ENCODE measurements at places on chromosomes 2 and 18.

DNA sequence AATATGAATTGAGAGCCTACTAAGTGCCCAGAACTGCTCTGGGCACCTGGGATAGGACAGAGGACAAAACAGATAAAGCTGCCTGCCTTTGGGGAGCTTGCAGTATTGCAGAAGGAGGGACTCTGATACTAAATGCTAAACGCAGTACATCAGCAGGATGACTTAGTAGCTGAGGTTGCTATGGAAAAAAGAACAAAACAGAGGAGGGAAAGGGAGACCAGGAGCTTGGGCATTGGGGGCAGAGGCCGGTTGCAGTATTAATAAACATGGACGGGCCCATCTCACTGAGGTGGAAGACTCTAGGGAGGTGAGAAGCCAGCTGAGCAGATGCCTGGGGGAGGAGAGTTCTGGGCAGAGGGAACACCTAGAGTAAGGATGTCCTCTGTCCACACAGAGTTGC lies 66.1 kb upstream of the SP3 start:
- no peak for DNase-seq

- no peak for DNase-seq
These were observed 63.4 kb upstream of the PELI1 start for GRCh38 chr2:64207573-64207972.

GRCh38 chr2:8276026-8276425 lies 405.8 kb upstream of the ID2 start:
- DNase-seq: no peak

- no peak for DNase-seq
These were observed 46.1 kb downstream of the RASGRP3 start for GRCh38 chr2:33522576-33522975.

DNA sequence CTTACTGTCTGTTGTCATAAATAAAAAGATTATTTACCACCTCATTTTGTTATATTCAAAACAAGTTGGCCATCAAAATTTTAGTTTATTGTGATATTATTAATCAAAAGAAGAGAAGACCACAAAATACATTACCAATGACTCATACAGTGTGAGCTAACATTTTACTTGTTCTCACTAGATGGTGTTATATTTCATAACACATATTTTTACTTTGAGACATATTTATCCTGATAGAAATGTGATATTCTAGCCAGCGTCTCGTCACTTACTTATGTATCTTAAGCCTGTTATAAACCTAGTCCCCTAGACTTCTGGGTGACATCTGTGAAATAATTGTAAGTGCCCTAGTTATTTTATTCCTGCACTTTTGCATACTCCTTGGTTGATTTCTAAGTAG lies 263.2 kb downstream of the CDH7 start:
- DNase-seq: no peak

- no peak for DNase-seq
These were observed 209.2 kb downstream of the LOXHD1 start for GRCh38 chr18:46447792-46448191.

GRCh38 chr2:42554392-42554791 lies 14.0 kb upstream of the MTA3 start:
- DNase-seq: no peak

DNA sequence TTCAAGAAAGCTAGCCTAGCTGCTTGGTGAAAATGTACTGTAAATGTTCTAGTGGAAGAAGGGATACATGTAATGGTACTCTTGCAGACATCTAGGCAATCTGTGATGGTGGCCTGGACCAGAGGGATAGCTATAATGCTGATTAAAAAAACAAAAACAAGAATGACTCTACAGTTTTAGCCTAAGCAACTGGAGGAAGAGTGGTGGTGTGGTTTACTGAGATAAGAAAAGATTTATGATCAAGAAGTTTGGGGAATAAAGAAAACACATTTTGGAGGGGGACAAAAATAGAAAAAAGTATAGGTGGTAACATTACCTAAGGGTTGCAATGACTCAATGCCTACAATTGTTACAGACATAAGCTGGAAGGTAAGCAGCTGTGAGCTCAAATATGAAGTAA lies 1080.7 kb upstream of the CELF4 start:
- no peak for DNase-seq

DNA sequence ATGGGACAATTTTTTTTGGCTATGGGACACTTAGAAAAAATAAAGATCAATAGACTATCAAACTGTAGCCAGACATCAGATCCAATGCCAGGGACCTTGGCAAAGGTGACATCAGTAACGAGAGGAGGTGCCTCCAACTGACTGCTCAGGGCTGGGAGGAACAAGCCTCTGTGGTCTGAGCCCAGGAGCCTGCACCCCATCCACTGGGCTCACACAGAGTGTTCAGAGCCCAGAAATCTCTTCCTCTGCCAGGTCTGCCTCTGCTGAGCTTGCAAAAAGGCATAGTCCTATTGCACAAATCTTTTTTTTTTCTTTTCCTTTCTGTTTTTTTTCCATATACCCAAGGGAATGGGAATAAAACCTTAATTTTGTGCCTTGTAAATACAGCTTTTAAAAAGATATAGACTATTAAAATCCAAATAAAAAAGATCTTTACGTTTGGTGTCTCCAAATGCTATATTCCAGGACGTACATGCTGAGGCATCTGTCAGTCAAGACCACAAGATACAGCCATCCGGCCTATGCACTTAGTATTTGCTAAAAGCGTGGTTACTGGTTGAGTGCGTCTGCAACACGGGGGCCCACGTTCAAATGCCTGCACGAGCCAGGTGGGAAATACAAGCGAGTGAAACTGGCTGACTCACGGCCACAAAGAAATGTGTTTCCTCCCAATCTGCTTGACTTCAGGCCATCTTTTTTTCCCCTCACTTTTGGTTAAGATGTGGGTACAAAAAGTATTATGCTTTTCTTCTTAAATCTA lies 7.8 kb upstream of the ARHGAP25 start:
- DNase-seq: no peak

GRCh38 chr2:19617257-19617848 lies 258.9 kb upstream of the OSR1 start:
- no peak for DNase-seq

DNA sequence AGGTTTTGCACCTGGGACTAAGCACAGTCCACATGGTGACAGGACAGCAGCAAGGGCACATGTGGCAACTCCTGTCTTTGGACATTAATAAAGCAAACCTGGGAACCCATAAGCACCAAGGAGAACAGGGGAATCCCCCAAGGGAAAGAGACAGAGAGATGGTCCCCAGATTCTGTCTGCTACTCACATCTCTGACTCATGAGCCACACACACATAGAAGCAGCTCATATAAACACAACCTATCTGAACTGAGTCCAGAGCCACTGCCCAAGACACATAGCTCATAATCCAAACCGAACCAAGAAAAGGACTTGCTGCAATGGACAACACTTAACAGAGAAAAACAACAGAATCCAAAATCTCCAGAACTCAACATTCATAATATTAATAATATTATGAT lies 82.5 kb downstream of the OSBPL1A start:
- no peak for DNase-seq

GRCh38 chr2:184938221-184938985 lies 340.1 kb downstream of the ZNF804A start:
- DNase-seq: no peak

- no peak for DNase-seq
These were observed 183.0 kb downstream of the MREG start for GRCh38 chr2:215830304-215830703.

DNA sequence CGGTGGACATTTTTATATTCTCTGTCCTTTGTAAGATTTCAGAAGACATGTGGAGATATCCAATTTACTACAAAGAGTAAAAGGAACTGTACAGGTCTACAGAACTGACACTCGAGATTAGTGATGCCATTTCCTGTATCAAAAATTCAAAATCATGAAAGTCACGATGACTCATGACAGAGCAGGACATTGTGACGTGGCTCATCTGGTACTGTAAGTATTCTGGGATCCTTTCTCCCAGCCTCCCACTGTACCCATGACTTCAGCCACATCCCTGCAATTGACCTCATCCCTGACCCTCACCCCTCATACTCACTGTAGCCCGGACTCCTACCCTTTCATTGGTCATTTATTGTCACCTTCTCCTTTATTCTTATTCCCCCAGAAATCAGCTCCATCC lies 736.5 kb downstream of the EPHA4 start:
- DNase-seq: no peak

DNA sequence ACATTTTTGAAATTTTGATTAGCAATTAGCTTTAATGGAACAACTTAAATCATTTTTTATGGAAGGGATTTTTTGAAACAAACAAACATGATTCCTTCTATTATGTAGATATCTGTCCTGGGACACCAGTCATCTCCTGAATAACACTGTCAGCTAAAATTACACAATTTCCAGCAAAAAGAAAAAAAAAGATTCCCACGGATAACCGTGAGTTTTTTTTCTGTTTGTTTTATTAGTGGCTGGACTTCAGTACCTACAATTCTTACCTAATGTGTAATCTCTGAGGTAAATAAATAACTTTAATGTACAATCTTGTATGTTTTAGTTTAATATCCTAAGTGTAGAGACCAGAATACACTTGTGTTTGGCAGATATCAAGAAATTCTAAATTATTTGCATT lies 126.6 kb upstream of the KYNU start:
- DNase-seq: no peak

- no peak for DNase-seq
These were observed 71.2 kb downstream of the FIGN start for GRCh38 chr2:163664610-163665009.

DNA sequence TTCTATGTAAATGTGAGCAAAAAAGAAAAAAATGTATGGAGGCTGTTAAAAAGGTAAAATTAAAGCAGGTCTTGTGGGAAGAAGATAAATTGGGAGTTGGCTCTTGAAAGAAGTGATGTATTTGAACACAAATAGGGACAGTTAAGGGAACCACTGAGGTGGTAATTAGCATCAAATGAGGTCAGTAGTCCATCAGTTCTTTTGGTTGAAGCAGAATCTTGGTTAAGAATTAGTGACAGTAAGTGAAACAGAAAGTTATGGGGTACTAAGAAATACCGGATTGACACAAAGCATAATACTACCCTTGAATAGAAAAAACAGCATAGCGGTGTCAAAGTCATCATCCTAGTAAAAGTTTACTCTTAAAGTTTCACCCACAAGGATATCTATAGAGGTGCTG lies 352.6 kb upstream of the VRK2 start:
- DNase-seq: no peak

- DNase-seq: no peak
These were observed 172.7 kb upstream of the TRIB2 start for GRCh38 chr2:12543978-12544558.

GRCh38 chr2:201460532-201460931 lies 9.0 kb downstream of the STRADB start:
- no peak for DNase-seq

DNA sequence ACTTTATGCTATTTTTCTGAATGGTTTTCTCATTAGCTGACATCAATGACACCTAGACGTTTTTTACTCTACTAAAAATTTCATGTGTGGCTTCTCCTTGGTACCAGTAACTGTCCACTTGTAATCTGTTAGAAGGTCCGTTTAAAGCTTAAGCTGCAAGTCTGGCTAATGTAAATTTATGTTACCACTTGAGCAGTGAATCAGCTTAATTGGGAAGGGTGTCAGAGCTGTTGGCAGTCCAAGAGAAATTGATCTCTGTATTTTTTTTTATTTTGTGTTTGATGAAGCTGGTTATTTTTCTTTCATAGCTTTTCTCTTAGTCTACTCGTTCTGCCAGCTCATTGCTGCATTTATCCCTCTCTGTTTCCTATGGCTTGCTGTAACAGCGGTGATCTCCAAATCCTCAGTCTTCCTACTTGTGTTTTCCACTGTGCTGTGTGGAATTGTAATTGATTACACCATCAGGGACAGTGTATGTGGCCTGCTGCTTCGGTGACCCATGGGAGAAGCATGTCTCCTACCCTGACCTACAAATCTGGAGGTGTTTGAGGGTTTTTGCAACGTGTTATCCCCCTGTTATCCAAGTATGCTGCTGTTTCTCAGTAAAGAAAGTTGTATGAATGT lies 724.2 kb upstream of the REG3G start:
- no peak for DNase-seq

DNA sequence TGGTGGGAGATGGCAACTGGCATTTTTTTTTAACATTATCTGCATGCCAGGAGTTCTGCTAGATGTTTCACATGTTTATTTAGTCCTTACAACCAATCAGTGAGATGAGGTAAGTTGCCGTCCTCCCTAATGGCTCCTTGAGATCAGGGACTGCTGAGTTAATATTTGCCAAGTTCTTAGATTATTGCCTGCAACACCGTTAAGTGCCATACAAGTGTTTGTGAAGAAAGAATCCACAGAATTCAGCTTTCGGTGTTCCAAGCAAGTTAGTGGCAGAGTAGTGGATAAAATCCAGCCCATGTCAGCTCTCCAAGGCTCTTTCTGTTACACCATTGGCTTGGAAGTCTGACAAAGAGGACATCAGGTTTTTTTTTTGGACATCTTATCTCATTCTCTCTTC lies 95.9 kb downstream of the C1QL2 start:
- no peak for DNase-seq

DNA sequence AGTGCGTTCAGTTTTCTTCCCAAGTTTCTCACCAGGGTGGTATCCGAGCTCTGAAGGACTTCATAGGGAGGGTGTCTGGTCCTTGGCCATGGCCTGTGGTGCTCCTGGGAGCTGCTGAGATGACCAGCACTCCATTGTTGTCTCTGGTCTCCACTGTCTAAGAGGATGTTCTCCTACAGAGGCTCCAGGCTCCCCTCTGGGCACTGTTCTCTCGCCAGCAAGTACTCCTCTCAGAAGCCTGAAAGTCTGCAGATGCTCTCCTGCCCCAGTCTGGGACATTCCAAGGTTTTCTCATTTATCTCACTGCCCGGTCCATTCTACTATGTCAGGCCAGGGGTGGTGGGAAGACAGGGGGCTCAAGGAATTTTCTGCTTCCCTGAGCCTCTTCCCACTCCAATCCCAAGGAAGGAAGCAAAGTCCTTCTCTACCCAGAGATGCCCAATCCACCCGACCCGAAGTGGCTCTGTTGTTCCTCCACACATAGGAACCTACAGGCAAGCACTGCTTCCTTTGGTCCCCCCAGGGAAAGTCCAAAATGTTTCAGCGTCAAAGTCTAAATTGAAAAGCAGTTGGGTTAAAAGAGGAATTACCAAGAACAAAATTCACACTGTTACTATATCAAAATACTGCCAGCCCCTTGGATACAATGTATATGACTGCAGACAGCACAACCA lies 110.5 kb downstream of the GYPC start:
- no peak for DNase-seq

DNA sequence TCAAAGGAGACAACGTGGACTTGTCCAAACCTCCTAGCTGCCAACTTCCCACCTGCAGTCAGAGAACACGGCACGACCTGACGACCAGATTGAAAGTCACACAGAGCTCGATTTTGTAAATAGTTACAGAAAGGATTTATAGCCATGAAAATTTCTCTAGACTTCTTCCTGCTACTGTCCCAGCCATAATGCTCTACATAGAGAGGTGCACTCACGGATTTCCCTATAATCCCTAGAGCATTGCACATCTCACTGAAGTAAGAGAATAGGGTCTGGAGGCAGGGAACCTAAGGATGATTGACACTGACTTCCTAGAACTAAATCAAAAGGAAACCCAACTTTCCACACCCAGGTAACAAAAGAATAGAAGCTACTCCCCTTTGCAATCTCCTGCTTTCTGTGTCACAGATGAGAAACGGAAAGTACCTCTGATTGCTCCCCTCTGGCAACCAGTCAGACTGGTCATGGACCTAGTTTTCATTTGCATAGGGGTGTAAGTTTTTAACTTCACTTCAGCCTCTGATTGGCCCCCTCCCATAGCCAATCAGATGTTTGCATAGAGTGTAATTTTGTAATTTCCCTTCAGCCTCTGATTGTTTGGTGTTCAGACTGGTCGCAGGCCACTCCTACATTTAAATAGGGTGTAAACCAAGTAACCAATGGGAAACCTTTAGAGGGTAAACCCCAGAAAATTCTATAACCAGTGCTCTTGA lies 58.6 kb upstream of the FBXO11 start:
- no peak for DNase-seq
